ENCODE measurements at places on chromosomes 12 and 14. TPM values are rescaled to one million over a fixed set of nuclear protein-coding genes. Genes with fewer than 3 reads are reported as not detected.

DNA sequence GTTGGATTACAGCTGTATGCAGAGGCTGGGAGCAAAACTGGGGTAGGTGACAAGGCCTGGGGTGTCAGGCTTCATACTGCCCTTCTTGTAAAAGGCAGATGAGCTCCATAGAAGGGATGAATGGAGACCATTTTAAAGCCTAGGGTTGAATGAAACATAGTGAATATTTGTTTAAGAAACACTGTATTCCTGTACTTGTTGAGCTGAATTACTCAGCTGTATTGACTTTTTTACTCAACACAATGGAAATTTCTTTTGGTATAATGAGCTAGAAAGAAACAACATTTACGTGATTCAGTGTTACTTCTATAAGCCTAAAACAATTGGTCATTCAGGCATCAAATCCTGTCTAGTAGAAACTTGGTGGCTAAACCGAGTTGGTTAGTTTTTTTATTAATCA, 14.1 kb downstream of the ATP6V0A2 start:
- no peak for DNase-seq

- DNase-seq, result no peak
These were observed 32.1 kb downstream of the PIWIL1 start for GRCh38 chr12:130369816-130370215.

DNA sequence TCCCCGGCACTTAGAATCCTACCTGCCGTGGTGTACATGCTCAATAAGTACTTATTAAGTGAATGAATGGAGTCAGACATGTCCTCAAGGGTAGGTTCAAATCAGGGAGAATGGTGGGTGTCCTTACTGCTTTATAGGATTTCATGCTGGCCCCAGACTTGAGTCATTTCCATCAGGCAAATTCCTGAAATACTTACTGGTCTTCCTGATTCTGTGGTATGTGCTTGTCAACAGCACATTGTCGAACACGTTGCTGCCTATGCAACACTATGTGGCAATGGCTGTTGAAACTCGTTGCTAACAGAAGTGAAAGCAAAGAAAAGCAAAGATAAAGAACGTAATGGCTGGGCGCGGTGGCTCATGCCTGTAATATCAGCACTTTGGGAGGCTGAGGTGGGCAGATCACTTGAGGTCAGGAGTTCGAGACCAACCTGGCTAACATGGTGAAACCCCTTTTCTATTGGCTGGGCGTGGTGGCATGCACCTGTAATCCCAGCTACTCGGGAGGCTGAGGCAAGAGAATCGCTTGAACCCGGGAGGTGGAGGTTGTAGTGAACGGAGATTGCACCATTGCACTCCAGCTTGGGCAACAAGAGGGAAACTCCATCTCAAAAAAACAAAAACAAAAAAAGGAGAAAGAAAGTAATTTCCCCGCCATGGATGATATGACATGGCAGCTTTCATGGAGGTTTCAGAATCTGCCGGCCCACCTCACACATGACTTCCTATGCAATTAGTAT, 214.9 kb downstream of the ZFP36L1 start:
- DNase-seq, result peak; percentile 78

- DNase-seq, result no peak
These were observed 103.1 kb downstream of the SEC23A start for GRCh38 chr14:38999949-39000348.

- no peak for DNase-seq
These were observed 9.7 kb downstream of the MLEC start for GRCh38 chr12:120696626-120697025.

The ABCC9 gene
- 77.6 TPM for total RNA-seq

- DNase-seq, result no peak
These were observed 148.8 kb downstream of the TMEM30B start for GRCh38 chr14:61132336-61132735.

DNA sequence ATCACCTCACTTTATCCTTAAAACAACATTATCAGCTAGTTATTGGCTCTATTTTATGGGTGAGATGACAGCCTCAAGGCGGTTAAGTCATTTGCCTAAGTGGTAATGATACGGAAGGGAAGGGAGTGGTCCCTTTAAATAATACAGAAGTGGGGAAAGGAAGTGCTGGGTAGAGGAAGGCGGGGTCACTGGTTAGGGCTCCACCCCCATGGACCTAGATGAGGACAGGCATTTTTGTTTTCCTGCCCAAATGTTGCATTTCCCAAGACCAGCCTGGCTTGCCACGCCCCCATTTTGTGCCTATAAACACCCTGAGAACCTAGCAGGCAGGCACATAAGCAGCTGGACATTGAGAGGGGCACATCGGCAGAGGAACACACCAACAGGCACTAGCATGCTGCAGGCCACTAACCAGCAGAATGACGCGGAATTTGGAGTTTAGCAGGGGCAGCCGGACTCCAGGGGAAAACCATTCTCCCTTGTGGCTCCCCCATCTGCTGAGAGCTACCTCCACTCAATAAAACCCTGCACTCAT, 100.9 kb downstream of the EPS8 start:
- peak; percentile 81 for DNase-seq

The MRPL42 gene
- 39.9 TPM for total RNA-seq

- DNase-seq, result no peak
These were observed 46.2 kb downstream of the WSCD2 start for GRCh38 chr12:108175310-108175709.

DNA sequence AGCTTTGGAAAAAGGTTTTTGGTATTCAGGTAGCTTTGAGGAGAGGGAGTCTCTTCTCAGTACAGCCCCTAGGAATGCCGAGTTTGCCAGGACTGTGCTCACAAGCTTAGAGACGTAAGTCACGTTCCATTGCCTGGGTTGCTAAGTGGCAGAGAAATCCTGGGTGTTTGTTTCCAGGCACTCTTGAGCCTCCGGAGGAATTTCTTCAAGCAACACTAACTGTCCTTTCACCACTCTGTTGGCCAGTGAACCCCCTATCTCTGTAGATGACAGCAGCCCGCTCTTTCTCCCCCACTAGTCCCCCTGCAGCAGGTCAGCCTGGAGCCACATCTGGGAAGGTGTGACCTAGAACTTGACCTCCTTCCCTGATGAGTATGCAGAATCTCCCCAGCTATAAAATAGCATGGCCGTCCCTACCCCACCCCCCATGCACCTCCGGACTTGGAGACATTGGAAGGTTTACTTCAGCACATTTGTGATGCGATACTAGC, 162.7 kb downstream of the ZFP36L1 start:
- no peak for DNase-seq

The NTN4 gene
- 81.5 TPM for total RNA-seq

The FOXN4 gene
- total RNA-seq, result not detected

- no peak for DNase-seq
These were observed 14.3 kb upstream of the GPX2 start for GRCh38 chr14:64956697-64957406.

The MYH6 gene
- 4,934 TPM for total RNA-seq

- peak; percentile 17 for DNase-seq
These were observed 19.7 kb upstream of the BEGAIN start for GRCh38 chr14:100606687-100607610.

DNA sequence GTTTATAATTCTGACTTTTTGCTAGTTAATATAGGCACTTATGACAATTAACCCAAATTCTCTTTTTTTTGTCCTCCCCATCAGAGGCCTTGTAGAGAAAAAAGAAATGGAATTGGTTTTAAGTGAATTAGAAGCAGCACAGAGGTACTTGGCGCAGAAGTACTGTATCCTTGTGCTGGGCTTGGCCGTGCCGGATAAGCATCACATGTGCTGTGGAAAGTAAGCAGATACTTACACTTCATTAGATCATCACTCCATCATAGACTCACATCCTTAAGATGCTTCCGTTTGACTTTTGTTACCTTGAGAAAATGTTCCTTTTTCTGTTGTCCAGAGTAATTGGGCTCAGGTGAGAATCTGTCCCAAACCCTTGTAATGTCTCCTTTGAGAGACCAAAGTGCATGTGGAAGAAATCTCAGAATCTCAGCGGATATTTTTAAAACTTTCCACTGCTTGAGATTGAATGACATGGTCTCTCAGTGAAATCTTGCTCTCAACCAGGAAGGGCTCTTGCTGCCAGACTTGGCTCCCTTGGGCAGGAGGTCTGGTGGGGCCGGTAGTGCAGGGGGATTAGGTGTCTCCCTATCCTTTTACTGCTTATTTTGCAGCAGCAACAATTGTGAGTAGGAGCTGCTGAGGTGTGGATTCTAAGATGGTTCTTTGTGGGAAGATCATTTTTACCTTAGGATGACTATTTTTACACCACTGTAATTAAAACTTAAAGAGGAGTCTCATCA, 24.8 kb downstream of the PPP1R36 start:
- no peak for DNase-seq

DNA sequence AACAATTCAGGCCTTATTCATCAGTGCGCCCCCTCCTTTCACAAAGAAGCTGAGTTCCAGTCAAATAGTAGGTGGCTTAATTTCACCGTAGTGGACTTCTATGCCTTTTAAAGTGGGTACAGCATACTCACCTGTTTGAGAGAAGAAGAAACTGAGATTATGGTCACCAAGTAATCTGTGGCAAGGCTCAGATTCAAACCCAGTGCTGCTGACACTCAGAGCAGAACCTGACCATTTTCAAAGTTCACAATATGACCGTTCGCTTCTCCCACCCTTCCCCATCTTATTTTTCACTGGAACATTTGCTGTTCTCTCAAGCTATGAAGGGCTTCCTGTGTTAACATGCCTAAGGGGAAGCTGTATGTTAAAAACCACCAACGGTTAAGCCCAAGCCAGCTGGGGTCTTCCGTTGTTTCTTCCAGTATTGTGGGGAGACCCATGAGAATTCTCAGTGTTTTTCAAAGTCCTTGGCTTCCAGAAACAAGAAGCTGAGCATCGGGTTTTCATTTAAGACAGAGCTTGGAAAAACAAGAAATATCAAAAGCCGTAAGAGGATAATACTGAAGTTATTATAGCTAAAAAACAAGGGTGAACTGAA, 6.1 kb upstream of the PSMA6 start:
- DNase-seq, result no peak

DNA sequence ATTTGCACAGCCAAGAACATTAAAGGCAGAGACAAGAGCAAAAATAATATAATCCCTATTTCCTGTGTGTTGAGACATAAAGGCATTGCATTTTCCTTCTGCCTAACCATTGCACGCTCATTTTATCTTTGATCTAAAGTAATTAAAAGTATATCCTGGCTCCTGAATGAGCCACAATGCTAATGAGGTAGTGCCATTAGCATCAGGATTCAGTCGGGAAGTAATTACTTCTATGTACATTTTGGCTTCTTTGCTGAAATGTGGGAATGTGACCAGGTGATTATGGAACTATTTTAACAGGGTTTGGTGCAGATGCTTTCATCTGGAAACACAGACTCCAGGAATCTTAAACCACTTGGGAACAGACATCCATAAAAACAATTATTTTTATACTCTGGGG, 77.4 kb downstream of the TMTC1 start:
- DNase-seq, result no peak

The GABARAPL1 gene
- 278 TPM for total RNA-seq

The TTC9 gene
- total RNA-seq, result 0.91 TPM

DNA sequence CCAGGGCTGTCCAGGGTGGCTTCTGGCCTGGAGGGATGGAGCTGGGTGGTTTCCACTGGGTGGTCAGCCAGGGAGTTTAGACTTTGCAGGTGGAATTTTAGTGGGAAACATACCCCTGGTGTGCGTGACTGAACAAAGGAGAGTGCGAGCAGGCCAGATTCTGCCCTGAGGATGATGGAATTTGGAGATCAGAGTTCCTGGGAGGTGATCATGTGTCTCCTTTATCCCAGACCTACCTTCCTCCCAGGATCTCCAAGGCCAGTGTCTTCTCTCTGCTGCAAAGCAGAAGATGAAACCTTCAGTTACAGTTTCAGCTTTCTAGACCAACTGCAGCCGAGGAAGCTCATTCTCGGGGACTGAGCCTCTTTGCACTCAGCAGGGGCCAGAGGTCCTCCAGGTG, 33.2 kb downstream of the RPH3A start:
- DNase-seq, result no peak

GRCh38 chr14:93103392-93104080, 12.2 kb downstream of the ITPK1 start:
- DNase-seq, result peak; percentile 64

DNA sequence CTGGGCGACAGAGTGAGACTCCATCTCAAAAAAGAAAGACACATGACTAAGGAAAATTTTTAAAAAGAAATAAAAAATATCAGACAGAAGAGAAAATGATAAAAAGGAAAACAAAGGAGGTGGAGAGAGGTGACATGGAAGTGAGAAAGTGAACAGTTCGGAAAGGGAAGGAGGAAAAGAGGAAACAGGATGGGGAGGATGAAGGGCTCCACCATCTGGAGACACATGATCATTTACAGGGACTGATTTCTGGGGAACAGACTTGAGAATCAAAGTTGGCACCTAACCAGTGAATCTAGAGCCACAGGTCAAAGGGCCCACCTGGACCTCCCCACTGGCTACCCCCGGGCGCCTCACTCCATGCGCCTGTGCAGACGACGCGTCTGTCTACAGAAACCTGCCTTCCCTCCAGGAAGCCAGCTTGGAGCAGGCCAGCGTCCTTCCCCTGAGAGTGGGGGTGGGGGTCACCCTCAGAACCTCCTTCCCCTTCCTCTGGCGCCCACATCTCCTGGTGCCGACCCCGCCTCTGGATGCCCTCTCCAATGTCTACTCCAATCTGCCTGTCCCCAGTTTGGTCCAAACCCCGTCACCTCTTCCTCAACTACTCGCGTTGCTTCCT, 60.5 kb downstream of the AMN start:
- DNase-seq, result no peak

The RIPK3 gene
- total RNA-seq, result 2.9 TPM

DNA sequence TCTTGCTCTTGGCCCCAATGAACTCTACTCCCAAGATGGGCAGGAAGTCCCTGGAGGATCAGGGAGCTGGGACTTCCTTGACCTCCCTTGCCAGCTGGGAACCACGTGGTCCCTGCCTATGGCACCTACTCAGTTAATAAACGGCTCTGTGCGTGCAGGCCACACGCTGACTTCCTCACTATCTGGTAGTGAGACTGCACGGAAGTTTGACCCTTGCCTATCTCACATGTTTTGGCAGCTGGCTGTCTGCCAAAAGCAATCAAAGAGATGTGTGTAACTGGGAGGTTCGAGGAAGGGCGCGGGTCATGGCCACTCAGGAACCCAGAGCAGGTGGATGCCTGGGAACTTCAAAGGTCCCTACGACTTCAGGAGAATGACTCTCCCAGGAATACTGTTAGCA, 57.9 kb downstream of the RFLNA start:
- peak; percentile 73 for DNase-seq

The CEBPE gene
- total RNA-seq, result not detected

DNA sequence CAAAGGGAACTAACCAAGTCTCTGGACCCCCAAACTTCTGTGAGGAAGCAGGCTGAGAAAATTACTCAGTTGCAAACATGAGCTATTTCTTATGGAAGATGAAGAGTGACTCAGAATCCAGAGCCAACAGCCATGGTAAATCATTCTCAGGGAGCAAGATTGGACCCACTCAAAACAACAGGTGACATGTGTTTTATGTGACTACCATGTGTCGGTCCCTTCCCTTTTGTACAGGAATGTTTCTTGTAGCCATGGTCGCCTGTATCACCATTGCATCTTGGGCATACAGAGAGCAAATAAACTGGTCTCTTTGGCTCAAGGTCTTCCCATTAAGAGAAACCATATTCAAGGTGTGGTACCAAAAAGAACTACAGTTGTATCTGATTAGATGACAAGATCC, 75.4 kb upstream of the COCH start:
- no peak for DNase-seq
